Stimulated activated CD4-positive, alpha-beta T cell treated with anti-CD3 and anti-CD28 coated beads, TNF-alpha, amount 100 ng/mL, for 1 hour (primary cell): ENCODE measurements at places on chromosomes 16 and 17.

- DNase-seq: no peak
These were observed 6.2 kb downstream of the MAP3K14 start for GRCh38 chr17:45310380-45311324.

DNA sequence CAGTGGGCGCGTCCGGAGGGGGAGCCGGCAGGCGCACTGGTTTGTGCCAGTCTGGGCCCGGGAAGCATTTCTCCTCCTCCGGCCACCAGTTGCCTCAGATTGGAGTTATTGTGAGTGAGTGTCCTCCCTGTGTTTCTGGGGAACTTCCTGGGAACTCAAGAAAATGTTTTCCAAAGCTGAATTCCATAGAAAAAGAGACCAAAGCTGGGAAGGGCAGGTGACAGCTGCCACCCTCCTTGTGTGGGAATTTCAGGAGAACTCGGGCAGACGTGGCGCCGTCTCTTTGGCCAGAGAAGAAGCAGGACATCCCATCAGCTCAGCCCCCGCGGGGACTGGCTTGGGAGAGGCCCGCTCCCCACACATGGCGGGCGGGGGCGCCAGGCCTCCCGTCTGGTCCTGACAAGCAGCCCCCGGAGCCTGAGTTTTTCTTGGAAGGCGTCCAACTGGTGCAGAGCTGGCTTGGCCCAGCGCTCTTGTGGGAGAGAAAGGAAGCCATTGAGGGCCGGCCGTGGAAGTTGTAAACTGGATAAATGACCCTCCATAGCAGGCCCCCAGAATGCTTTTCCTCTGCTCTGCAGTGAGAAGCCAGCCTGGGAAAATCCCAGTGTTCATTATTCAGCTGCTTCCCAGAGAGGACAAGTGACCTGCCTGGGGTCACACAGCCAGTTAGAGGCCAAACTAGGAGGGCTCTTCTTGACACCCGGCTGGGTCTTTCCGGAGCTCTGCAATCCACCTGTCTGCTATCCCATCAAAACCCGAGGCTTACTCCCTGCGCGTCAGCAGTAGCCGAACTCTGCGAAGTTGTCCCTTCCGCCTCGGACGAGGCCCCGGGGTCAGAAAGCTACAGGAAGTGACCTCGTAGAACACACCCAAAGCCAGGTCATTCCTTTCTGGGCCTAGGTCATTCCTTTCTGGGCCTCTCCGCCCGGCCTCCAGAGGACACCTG, 39.2 kb upstream of the GSE1 start:
- DNase-seq: no peak

DNA sequence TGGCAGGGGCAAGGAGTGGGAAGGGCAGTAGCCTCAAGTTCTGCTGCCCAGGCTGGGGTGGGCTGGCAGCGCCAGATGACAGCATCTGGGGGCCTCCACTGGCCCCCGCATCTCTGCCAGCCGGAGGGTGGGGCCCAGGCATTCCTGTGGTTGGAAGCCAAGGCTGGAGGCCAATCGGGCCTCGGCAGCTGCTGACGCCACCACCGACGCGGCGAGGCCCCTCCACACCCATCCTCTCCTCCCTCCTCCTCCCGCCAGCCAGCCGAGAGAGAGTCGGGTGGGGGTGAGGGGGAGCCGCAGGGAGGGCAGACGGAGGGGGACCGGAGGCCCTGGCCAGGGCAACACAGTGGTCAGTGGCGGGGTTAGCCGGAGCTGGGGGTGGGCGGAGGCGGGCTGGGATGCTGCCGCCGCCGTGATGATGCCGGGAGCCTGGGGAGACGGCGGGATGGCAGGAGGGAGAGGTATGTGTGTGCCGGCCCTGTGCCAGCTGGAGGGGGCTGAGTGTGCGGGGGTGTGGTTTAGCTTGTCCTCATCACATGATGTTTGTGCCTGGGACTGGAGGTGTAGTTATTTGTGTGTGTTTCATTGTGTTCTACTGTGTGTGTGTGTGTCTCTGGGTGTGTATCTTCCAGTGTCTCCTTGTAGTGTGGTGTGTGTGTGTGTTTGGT, 36.6 kb downstream of the ARHGAP23 start:
- DNase-seq: no peak

DNA sequence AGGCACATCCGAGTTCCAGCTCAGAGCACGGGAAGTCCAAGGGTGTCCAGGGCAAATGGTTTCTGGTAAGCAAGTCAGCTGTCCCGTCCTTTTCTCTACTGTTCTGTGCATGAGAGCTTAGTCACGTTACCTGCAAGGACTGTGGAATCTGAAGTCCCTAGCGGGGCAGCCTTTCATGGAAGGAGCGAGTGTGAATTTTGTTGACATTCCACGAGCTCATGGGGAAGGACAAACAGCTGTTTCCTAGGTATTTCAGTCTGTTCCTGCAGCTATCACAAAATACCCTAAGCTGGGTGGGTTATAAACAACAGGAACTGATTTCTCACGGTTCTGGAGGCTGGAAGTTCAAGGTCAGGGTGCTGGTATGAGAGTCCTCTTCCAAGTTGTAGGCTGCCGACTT, 109.2 kb downstream of the SDR42E1 start:
- no peak for DNase-seq

GRCh38 chr17:80569924-80570323, 25.3 kb downstream of the RPTOR start:
- no peak for DNase-seq

- no peak for DNase-seq
These were observed 30.5 kb upstream of the CACNG1 start for GRCh38 chr17:67013891-67014290.

DNA sequence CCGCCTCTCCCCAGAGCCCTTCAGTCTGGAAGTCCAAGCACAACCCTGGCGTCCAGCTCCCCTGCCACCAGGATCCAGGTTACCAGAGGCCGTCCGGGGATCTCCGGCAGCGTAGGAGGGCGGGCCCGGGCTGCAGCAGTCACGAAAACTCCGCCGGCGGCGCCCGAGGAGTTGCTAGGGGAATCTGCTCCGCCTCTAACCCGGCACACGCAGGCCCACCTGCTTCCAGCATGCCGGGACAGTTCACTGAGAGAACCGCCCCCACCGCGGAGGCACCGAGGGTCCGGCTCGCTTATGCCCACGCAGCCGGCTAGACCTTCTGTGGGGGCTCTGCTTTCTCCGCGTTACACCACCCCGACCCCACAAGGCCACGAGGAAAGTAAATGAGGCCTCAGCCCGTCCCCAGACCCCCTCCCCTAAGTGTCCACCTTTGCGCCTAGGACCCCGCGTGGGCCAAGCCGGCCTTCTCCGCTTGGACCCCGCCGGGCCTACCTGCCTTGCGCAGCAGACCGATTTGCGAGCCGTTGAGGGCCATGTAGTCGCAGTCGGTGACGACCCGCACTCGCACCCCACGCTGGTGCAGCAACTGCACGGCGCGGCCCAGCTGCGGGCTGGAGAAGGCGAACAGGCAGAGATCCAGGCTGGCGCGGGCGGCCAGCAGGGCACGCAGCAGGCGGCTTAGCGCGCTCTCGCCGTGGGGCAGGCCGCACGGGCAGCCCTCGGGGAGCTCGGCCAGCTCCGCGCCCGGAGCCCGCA, 587 bp downstream of the PLD6 start:
- DNase-seq: peak; percentile 42

DNA sequence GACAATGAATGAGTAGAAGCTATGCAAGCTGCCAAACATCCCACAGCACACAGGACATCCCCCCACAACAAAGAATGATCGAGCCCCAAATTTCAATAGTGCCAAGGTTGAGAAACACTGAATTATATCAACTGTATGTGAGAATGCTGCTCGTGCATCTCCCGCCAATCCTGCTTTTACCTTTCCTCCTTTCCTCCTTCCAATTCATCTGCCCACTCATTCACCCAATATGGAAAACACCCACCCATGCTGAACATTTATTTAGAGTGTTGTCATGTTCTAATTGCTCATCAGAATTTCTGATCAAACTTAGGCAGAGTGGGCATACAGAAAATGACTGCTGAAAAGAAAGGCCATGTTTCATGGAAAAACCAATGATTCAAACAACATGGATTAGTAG, 183.0 kb downstream of the TMEM114 start:
- DNase-seq: no peak

- DNase-seq: no peak
These were observed 288.7 kb downstream of the SOX9 start for GRCh38 chr17:72409405-72410002.

DNA sequence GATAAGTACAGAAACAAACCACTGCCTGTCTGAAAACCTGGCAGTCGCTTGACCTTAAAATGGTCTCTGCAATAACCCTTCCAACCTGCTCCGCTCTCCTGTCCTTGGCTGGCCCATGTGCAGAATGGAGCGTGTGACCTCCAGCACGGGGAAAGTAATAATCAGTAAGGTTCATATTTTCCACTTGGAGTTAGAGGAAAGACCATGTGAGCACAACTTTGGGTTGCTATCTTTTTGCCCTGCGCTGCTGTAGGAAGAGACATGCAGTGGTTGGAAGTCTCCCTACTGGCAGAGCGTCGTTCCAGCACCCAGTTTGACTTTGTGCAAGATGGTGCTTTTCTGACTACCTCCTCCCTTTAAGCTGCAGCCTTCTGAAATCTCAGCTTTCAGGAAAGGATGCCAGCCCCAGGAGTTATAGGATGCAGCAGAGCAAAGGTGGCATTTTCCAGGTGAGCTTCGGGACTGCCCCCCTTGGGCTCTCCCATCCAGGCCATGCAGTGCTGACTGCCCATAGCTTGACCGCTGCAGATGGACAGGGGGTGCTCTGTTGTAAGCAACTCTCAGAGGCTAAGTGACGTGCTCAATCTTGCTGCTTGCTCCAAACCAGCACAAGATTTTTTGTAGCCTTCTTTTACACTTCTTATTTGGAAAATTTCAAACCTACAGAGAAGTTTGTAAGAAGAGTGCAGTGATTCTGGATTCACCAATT, 110.7 kb upstream of the NOL11 start:
- DNase-seq: no peak

DNA sequence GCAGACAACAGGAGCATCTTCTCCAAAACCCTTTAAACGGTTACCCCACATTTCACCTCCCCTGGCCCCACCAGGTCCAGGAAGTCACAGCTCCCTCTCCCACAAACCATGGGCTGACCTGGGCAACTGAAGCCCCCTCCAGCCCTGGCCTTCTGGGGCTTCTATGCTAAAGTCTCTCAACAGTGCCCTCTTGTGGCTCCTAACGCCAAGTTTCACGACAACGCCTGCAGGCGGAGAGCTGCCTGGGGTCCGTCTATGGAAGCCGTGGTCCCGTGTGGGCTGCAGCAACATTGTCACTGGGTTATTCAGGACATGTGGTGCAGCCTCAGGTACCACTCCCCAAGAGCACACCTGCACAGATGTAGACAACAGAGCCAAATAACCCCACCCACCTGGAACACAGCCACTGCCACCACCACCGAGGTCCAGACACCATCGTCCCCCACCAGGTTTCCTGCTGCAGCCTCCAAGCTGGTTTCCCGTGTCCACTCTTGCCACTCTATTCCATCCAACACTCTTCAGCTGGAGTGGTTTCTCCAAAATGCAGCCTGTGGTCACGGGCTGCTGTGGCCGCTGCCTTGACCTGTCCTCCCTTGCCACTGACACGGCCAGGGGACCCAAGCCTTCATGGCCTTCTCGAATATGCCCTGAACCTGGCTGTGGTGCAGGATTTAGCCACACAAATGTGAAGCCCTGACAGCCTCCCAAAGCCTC, 19.1 kb downstream of the C16orf95 start:
- no peak for DNase-seq

DNA sequence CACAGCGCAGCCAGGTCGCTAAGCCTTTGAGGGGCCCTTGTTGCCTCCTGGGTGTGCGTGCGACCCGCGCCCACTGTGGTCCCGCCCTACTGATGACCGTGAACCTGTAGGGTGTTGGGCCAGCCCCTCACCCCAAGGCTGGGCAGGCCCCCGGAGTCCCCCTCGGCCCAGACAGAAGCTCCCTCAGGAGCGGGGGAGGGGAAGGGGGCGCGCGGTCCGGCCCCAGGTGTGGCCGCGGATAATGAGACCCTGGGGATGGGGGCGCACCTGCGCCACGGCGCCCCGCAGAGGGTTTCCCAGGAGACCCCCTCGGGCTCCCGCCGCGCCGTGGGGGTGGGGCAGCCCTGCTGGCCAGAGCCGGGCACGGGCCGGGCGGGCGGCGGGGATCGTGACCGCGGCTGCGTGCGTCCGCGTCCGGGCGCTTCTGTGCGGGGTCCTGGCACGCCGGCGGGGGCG, 358 bp upstream of the ARHGDIG start:
- no peak for DNase-seq

DNA sequence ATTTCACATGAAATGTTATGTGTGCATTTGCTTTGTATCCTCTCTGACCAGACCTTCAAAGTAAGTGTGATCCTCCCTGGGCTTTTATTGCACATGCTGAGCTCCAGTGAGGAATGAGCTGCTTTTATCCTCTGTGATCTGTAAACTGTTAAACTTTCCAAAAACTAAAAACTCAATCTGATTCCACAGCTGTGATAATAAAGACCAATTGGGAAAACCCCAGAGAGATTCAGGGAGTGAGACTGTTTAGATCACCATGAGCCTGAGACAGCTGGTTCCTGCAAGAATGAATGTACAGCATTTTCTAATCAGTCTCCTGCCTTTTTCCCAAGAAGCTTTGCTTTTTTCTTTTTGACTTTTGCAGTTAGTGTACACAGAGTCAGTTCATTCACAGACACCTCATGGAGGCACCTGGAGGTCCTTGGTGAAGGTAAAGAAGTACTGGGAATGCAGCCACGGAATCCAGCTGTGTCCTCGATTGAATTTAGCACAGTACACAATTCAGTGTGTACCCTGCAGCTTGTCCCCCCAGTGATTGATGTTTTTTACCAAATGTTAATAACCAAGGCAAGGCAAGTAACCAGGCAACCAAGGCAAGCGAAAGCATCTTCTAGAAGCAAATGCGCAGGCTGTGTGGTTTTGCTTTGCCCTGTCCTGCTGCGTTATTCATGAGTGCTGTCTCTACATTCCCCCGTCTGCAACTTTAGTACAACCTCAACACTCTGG, 182.6 kb downstream of the LGALS9B start:
- no peak for DNase-seq

- DNase-seq: no peak
These were observed 1561.3 kb upstream of the GOT2 start for GRCh38 chr16:60295451-60295850.
